Activated naive CD4-positive, alpha-beta T cell treated with anti-CD3 and anti-CD28 coated beads, Interleukin-2, amount 10 ng/mL, durations not matched to agents 7 days and 5 days (primary cell): ENCODE measurements at places on chromosomes 1 and 21.

DNA sequence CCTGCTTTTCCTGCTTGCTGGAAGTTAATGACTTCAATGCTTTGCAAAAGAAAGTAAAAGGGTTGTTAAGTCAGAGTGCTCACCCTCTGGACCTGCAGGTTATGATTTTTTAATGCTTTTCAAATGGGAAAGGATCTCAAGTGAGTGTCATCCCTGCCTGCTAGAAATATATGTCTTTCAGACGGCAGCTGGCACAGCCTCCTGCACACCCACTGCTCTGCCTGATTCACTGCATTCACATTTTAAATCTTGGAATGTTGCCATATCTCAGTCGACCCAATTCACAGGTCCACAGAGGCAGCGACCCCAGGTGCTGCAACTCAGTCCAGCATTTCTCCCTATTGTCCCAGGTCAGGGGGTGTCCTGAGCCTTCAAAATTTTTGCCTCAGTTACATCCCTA is 10.7 kb downstream of the DUSP23 start:
- DNase-seq, result no peak

DNA sequence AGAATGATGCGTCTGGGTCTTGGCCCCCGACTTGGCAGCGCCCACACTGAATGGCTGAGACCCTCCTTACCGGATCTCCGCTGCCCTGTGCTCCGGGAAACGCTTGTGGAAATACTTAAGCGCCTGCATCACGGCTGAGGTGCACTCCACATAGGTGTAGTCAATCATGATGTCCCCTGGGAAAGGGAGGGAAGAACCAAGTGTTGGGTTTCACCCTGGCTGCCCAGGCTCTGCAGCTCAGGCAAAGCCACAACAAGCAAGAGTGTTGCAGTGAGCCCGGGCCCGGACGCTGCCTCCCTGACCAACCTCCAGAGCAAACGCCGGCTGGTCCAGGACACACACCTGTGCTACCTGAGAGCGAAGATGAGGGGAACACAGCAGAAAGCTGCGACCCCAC is 21.5 kb upstream of the SPATC1L start:
- DNase-seq, result no peak

DNA sequence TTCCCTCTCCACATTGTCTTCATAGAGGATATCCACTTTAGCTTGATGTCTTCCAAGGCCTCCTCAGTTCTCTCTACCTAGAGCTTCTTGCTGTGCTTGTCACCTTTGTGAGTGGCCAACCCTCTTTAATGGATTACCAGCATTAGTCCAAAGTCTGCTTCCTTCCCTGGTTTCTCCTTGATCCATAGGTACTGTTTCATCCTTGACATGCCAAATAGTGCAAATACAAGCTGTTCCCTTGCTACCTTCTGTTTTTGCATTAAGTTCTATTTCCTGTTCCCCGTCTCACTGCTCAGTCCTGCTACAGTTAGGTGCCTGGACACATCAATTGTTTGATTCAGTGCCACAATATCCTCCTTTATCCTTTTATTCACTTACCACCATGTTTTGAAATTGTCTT is 19.2 kb downstream of the MAST2 start:
- no peak for DNase-seq

DNA sequence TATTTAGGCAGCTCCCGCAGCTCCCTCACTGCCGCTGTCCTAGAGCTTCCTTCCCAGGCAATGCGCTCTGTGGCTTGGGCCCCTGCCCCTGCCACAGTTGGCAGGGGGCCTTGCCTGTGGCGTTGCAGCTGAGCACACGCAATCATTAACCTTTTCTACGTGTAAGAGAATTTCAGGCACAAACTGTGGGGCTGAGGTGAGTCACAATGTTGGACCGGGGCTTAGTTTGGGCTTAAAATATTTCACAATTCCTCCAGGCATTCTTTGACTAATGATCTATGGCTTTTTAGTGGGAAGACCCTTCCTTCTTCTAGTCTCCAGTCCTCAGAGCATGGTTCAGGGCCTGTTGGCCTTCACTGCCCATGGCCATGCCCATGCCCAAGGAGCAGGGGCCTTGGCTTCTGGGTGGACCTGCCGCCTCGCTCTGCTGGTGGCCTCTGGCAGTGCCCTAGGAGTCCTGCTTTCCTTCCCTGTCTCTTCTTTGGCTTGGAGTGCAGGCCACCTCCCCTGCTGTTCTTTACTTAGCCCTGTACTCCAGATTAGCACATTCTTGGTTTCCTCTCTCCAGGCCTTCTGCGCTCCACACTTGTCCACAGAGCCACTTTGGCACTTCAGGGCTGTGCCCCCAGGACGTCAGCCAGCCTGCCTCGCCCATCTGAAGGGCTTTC is 39.2 kb downstream of the MAPKAPK2 start:
- no peak for DNase-seq

- DNase-seq, result no peak
Measured at GRCh38 chr1:103274886-103275285, 166.6 kb upstream of the COL11A1 start.

DNA sequence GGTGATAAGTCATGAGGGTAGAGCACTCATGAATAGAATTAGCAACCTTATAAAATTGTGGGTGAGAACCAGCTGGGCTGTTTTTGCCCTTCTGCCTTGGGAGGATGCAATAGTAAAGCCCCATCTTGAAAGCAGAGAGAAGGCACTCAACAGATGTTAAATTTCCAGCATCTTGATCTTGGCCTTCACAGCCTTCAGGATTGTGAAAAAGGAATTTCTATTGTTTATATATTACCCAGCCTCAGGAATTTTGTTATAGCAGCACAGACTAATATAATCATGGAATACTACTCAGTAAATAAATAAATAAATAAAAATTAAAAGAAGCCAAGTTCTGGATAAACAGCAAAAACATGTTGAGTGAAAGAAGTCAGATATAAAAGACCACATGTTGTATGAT is 175.2 kb downstream of the KCNT2 start:
- DNase-seq, result no peak
